B cell (primary cell): ENCODE measurements at places on chromosomes 5 and 9.

DNA sequence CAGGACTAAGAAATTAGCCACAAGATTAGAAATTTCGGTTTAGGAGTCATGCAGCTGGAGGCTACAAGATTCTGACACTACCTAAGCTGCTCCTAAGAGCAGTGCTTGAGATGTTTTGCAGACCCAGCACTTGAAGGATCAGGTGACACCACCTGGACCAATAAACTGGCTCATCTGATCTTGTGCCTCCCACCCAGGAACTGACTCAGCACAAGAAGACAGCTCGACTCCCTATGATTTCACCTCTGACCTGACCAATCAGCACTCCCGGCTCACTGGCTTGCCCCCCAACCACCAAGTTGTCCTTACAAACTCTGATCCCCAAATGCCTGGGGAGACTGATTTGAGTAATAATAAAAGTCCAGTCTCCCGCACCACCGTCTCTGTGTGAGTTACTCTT, 170.4 kb downstream of the TTC39B start:
- DNase-seq, result no peak

DNA sequence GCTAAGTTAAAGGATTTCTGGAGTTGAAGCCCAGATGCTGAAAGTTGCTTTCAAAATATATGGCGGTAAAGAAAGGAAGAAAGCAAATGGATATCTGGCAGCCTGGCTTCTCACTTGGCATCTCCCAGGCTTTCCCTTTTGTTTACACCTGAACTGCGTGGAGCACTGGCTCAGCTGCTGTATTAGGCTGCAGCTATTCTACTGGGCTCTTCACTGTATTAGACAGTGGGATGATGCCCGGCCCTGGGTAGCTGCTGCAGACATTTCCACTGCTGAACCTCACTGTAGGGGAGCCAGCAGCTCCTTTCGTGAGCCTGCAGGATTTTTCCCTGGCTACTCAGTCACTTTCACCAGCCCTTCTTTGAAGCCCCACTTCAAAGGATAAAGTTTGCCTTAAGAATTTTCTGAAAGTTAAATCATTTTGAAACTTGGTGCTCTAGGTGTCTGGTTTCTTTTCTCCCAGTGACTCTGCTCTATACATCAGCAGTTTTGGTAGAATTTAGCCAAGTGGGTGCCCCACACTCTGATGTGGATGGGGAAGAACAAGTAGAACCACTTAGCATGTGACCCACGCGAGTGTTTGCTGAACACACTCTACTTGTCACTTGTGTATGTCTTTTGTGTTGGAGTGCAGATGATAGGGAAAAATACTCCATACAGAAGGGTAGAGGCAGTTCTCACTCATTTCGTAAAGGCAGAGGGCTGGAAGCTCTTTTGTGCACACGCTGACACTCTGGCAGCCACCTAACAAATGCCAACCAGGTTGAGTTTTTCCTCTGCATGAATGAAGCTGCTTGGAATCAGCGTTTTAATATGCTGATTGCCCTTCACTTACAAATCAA, 49.9 kb downstream of the C9orf152 start:
- no peak for DNase-seq

DNA sequence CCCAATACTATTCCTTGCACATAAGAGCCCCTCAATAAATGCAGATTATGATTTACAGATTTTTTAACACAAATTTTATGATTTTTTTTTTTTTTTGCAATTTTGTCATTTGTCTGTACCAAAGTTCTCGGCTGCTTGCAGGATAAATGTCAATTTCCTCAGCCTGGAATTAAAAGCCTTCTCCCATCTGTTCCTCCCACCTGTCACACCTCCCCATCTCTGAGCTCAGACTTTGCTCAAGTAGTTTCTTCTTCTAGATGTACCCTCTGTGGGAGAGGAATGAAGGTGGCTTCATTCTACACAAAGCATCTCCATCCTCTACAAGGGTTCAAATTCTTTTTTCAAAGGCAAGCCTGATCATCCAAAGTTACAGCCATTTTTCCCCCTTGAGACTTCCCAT, 153.7 kb upstream of the GRAMD2B start:
- DNase-seq, result no peak

- DNase-seq, result no peak
Observed at GRCh38 chr5:83518319-83519061, 46.9 kb downstream of the VCAN start.

DNA sequence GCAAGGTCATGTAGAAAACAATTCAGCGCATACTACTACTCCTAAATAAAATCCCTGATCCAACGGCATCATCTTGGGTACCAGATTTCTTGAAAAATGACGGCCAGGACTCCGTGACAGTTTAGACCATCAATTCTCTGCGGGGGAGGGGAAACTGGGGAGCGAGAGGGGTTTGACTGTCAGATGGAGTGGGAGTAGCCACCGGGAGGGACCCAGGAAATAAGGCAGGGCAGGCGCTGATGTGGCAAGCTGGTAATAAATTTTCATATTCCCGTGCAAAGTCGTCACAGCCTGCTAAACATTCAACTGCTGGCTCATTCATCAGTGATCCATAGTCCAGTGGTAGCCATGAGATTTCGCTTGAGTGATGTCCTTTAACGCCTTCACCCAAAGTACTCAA, 457 bp upstream of the CDH18 start:
- DNase-seq, result no peak

GRCh38 chr9:8391132-8391531, 591.6 kb upstream of the DMAC1 start:
- no peak for DNase-seq

GRCh38 chr9:91654527-91654926, 230.9 kb upstream of the NFIL3 start:
- no peak for DNase-seq

DNA sequence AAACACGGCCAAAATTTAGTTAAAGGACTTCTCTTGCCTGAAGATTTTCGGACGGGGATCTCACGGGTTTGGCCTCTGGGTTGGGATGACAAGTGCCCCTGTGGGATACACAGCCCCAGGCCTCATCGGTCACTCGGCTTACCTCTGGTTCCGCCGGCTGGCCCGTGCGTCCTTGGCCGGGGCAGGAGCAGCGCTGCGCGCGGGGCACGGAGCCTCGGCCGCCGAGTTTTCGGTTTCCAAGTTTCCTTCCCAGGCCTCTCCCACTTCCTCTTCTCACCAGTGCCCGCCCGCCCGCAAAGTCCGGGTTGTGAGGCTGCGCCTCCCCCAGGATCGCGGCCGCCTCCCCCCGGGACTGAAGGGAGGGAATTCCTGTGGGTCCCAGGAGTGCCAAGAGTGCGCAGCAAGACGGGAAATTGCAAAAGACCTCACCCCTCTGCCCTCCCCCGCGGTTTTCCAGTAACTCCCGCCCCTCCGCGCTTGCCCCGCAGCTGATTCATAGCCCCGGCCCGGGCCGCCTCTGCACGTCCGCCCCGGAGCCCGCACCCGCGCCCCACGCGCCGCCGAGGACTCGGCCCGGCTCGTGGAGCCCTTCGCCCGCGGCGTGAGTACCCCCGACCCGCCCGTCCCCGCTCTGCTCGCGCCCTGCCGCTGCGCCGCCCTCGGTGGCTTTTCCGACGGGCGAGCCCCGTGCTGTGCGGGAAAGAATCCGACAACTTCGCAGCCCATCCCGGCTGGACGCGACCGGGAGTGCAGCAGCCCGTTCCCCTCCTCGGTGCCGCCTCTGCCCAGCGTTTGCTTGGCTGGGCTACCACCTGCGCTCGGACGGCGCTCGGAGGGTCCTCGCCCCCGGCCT, at the start of gene OSMR:
TSS of gene OSMR (plus strand) at position 487 of the 853 bp plus-strand sequence. CDS start 23,033 bp downstream, outside the sequence.
- no peak for DNase-seq

DNA sequence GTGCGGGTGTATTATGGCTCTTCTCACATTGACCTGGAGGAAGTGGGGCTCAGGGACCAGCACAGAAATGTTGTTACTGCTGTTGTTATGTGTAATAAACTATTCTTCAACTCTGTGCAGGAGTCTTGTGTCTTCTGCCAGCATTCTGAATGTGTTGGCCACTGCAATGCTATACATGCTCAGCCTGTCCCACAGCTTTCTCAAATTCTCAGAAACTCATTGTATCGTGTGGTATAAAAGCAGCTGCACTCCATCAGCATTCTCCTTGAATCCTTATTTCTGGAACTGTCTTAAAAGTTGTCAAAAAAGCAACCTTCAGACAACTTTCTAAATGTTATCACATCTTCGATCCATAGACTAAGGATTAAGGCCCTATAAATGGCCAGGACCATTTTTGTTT, 72.0 kb downstream of the ZNF474 start:
- DNase-seq, result no peak

- no peak for DNase-seq
Observed at GRCh38 chr9:69255591-69255990, 69.4 kb upstream of the ENTREP1 start.

DNA sequence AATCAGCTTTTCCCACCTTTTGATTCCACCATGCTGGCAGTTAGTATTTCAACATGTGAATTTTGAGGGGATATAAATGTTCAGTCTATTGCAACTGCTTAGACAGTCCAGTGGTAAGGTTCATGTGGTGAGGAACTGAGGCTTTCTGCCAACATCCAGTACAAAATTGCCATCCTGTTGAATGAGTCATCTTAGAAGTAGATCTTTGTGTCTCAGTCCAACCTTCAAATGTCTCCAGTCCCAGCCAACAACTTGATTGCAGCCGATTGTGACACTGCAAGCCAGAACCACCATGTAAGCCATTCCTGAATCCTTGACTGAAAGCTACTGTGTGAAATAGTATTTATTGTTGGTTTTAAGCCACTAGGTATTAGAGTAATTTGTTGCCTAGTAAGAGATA, 331.5 kb upstream of the GRIN3A start:
- no peak for DNase-seq
